ENCODE measurements at places on chromosomes 7 and 10. TPM values are rescaled to one million over a fixed set of nuclear protein-coding genes. Genes with fewer than 3 reads are reported as not detected.

Gene TYW1B
- 5.8 TPM for total RNA-seq

DNA sequence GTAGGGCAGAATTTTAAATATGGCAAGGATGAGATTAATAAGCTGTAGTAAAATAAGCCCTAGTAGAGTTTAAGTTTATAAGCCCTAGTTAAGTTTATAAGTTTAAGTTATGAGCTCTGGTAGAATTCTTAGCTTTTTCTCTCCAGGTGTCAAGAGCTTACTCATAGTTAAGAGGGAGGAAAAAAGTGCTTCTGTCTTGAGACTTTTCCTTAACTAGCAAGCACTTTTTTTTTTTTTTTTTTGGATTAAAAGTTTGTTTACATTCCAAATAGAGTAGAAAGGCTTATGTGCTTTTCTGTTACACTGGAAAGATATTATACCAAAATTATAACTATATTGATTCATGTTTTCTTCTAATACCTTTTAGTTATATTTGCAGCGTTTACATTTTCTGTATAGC lies 25.5 kb upstream of the MPP7 start:
- no peak for DNase-seq

DNA sequence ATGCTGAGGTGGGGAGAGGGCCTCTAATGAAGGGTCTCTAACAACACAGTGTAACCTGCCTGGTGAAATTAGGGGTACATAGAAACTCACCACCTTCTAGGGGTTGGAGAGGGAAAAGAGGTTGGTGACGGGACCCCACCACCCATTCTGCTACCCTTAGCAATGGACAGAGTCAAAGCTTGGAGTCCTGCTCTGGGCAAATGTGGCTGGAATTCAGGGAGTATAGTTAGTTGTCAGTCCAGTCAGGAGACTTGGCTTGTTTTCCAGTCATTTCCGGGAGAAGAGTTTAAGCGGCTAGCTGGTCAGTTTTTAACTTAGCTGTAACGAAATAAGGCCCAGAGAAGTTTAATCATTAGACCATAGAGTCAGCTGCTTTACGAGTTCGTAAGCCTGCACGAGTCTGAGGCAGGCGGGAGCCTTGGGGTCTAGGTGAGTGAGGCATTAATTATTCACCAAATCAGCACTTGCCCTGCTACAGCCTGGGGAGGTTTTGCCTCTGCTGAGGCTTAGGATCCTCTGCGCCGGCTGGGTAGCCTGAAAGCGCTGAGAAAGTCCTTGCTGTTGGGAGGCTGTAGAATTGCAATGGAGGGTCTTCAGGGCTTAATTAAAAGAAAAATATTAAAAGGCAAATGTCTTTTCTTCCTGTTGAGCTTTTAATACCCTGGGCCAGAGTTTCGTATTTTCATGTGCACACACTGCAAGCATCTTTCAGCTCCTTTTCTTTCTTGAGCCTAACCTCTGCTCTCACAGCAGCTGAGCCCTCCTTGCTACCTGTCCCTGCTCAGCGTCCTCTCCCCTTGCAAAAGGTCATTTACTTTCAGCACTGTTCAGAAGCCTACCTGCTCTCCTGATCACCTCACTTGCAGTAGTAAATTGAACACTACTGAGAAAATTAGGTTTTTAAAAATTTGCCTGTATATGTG lies 1.5 kb upstream of the LAMB1 start:
- no peak for DNase-seq

- DNase-seq: no peak
These were observed 150.3 kb downstream of the ZNF22 start for GRCh38 chr10:45150997-45151396.

DNA sequence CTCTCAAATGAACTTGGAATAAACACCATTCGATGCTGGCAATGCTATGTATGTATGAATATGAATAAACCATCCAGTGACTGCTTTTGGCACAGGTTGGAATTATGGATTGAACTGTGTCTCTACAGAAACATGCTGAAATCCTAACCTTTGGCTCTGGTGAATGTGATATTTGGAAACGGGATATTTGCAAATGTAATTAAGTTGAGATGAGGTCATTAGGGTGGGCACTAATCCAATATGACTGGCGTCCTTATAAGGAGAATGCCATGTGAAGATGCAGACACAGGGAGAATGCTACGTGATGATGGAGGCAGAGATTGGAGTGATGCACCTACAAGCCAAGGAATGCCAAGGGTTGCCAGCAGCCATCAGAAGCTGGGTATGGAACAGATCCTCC lies 3.4 kb upstream of the ACTR3B start:
- DNase-seq: no peak

DNA sequence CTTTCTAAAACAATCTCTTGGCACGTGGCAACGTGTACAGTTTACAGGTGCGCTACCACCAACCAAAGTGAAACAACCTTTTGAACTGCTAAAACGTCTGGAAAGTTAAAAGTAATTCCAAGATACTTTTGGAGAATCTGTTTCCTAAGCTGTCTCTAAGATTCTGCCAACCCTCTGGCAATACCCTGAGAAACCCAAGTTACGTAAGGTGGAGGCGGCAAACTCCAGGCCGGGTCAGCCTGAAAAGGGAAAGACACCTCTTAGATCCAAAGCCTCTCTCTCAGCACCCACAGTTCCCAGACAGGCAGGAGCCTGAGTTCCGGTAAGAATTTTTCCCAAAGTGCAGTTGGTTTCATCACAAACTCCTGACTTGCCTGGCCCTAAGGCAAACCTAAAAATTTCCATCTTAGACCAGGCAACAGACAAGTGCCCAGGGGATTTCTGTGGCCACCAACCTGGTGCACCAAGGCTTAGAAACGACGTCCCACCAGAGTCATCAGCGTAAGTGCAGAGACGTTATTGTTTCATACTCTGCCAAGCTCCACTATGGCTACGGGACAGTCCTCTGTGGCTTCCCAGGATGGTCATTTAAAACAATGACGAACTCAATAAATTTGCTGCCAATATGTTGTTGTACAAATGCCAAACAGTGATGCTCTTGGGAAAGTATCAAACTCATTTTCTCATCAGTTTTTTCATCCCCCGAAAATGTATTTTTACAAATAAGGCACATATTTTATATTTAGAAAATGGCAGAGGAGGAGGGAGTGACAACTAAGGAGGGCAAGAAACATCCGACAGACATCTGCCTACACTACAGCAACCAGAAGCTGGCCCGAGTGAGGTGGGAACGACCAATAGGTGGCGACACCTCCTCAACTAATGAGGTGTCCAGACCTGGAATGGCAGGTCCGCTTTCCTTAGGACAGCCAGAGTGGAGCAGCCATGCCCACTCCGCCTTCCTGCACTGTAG lies 205.8 kb upstream of the FRMD4A start:
- DNase-seq: peak; percentile 51

- no peak for DNase-seq
These were observed 97.9 kb upstream of the FZD8 start for GRCh38 chr10:35739998-35740397.

GRCh38 chr10:96570983-96571964 lies 15.5 kb downstream of the TM9SF3 start:
- no peak for DNase-seq

GRCh38 chr10:119818889-119819270 lies 53.8 kb downstream of the MCMBP start:
- no peak for DNase-seq
